ENCODE measurements at places on chromosomes 2 and 18.

DNA sequence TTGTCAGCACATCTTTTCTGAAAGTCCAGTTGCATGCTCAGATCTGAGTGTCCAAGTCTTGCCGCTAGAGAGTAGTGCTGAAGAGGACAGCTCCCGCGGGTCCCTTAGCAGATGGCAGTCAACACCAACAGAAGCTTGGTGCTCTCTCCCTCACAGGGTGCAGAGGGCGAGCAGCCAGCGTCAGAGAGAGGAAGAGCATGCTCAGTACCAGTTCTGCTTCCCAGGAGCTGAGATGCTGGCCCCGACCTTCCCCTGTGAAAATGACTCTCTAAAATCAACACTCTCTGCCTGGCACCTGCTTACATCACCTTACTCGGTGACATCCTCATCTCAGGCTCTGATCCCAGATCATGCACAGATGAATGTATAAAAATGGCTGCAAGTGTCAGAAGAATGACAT lies 86.0 kb upstream of the TWIST2 start:
- no peak for DNase-seq

DNA sequence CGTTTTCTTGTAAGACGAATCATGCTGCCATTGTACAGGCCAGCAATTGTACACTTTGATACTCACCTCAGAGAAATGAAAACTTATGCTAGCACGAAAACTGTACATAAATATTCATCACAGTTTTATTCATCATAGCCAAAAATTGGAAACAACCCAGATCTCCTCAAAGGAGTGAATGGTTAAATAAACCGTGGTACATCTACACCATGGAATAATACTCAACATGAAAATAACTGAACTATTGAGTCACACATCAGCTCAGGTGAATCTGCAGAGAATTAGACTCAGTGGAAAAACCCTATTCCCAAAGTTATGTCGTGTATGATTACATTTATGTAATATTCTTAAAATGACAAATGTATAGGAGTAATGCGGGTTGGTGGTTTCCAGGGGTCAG lies 251.0 kb upstream of the HDAC4 start:
- DNase-seq, result no peak

DNA sequence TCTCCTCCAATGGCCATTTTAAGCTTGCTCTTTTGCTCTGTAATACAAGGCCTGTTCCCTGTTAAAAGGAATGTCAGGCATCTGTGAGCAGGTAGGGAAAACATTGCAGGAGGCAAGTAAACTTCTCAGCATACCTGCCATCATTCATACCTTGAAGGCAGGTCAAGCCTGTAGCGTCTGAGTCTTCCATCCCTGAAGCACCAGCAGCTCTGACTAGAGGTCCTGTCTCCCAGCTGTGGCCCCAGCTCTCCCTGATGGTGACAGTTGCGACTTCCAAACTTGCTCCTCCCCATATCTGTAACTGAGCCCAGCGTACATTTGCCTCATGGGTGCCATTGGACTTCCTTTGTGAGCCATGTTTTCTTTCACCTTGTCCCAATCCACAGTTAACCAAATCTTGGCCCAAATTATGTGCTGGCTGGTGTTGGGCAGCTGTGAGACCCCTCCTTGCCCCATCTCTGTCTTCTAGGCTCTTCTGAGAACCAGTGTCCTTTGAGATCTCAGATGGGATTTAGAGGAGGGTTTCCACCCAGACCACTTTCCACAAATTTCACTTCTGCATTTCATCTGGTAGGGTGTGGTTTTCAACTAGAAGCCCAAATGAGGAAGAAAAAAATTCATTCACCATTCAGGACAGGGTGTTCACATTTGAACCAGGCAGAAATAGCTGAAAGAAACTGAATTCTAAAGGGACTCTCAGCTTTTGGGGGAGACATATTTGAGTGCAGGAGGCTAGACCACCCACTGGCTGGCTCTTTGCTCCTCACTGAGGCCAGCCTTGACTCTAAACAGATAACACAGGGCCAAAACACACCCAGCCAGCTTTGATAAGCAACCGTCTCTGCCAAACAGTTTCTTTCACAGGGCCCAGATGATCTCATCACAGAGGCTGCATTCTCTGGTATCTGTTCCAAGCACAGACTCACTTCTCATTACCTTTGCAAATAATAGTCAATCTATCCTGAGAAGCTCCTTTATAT lies 66.4 kb upstream of the MSH2 start:
- no peak for DNase-seq

DNA sequence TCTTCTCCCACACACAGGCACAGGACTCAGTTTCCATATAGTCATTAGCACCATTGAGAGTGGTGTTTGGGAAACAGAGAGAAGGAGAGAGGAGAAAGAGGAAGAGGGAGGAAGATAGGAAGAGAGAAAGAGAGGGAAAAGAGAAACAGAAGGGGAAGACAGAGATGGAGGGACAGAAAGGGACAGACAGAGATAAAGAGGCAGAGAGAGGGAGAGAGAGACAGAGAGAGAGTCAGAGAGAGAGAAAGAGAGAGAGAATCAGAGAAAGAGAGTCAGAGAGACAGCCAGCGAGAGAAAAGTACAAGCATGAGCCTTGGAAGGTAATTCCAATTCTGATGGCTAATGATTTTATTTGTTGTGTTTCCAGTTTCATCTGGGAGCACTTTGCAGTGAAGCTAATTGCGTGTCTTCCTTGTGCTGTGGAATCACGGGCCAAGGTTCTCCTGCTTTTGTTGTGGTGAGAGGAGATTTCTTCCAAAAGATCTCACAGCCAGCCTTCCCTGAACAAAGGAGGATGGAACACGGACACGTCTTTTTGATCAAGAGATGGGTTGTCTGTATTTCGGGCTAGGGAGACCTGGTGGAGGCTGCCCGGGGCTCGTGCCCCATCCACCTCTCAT lies 153.6 kb upstream of the TWIST2 start:
- DNase-seq, result no peak

GRCh38 chr2:195711478-195711877 lies 54.5 kb downstream of the SLC39A10 start:
- DNase-seq, result no peak

GRCh38 chr2:225056330-225057073 lies 14.2 kb upstream of the DOCK10 start:
- no peak for DNase-seq

GRCh38 chr2:113057117-113057516 lies 1.9 kb upstream of the IL36RN start:
- DNase-seq, result no peak

GRCh38 chr2:152743002-152743401 lies 24.6 kb downstream of the ARL6IP6 start:
- DNase-seq, result no peak

DNA sequence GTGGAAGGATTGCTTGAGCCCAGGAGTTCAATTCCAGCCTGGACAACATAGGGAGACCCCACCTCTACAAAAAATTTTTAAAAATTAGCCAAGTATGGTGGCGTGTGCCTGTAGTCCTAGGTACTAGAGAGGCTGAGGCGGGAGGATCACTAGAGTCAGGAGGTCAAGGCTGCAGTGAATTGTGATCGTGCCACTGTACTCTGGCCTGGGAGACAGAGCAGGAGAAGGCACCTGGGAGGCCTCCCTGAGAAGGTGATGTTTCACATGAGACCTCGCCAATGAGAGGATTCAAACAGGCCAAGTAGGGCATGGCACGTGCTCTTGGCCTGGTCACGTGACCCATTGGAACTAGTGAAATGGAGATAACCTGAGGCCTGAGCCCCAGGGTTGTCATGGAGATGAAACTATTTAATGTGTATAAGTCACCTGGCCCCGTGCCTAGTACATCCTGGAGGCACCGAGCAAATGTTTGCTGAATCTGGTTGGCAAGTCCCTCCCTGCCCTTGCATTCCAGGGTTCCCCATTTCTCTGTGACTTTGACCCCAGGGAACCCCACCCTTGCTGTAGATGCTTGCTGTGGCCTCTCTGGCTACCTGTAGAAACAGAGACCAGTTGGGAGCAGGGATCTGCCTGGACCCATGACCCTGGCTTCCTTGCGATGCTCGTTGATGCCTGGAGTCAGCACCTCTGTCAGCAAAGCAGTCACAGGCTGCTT lies 26.1 kb upstream of the ROCK2 start:
- DNase-seq, result no peak

DNA sequence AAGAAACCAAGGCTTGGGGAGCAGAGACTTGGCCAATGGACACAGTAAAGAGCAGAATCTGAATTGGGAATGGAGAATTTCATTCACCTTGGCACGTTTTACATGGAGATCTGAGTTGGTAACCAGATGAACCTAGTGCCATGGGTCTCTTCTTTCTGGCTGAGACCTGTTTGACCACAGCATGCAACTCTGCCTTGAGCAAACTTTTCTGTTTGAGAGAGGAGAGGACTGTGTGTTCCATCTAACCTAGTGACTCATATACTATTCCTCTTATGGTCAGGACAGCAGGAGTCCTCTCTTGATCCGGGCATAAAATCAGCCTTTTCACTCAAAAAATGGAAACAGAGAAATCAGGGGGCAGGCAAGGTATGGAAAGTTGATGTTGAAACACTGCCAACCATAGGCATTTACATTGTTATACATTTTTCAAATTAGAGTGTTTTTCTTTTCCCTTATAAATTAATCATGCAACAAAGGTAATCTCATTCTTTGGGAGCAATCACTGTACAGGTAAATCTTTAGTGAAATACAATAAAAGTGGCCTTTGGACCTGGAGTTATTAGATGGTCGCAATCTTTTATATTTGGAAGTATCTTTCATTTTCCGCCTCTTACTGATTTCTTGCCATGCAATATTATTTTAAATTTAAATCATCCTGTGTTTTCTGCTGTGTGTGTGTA lies 86.7 kb downstream of the NRP2 start:
- no peak for DNase-seq

- no peak for DNase-seq
Observed at GRCh38 chr2:46521215-46521683, 41.9 kb downstream of the TMEM247 start.

DNA sequence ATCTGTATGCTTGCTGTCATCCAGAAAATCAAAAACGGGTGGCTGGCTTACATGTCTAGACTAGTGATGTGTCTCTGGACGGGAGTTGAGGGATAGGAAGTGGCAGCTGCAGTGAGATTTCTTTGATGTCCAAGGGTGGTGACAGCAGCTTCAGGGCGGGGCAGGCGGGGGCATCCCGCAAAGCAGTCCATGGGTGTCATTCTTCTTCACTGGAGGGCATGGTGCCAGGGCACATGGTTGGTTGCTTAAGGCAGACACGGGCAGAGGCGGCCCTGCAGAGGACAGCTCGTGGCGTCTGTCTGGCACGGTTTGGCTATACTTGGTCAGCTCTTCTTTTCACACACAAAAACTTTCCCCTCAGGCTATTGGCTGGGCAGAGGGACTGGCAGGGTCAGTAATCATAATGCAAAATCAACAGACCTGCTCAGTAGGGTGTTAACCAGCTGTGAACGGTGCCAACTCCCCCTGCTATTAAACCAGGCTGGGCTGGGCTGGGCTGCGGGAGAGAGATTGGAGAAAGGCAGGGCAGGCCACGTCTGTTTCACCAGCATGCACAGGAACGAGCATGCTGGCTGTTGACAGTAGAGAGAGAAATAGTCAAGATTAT lies 63.7 kb downstream of the COL4A3 start:
- DNase-seq, result no peak

- no peak for DNase-seq
Observed at GRCh38 chr2:132544006-132544630, 125.9 kb downstream of the LYPD1 start.

GRCh38 chr2:36403675-36404230 lies 48.2 kb downstream of the CRIM1 start:
- DNase-seq, result no peak

GRCh38 chr2:80113399-80113798 lies 191.2 kb downstream of the LRRTM1 start:
- DNase-seq, result no peak

Measured in effector memory CD4-positive, alpha-beta T cell (primary cell).